ENCODE measurements at places on chromosomes 7 and 10.

DNA sequence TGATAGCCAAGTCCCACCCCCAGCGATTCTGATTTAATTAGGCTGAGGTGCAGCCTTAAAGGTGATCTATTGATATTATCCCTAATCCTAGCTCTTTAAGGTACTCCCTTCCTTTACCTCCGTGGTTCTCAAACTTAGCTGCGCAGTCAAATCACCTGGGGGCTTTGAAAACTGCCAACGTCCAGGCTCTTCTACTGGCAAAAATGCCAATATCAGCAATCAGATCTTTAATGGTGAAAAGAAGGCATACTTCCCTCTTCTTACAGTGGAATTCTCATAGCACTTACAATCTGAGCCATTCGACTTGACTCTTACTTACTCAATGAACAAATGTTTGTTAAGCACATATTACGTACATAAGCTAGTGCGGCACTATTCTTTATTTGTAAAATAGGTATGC lies 704 bp upstream of the SLC35B4 start:
- DNase-seq: no peak

GRCh38 chr10:62019685-62020359 lies 118.3 kb downstream of the ARID5B start:
- DNase-seq: no peak

DNA sequence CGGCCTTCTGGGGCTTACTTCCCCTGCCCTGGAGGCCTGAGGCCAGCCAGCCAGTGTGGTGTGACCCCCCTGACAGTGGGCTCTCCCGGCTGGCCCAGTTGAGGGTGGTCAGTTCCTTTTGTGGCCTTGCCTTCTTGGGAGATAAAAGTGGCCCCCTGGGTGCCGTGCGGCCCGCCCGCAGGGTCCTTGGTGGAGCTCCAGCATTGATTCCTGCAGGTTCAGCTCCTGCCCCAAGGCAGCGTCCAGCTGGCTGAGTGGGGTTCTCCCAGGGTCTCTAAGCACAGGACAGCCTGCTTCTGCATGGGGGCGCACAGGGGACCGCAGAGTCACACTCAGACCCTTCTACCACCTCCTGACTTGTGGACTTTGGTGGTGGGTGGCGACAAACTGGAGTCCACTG lies 62.1 kb downstream of the CUX1 start:
- no peak for DNase-seq

DNA sequence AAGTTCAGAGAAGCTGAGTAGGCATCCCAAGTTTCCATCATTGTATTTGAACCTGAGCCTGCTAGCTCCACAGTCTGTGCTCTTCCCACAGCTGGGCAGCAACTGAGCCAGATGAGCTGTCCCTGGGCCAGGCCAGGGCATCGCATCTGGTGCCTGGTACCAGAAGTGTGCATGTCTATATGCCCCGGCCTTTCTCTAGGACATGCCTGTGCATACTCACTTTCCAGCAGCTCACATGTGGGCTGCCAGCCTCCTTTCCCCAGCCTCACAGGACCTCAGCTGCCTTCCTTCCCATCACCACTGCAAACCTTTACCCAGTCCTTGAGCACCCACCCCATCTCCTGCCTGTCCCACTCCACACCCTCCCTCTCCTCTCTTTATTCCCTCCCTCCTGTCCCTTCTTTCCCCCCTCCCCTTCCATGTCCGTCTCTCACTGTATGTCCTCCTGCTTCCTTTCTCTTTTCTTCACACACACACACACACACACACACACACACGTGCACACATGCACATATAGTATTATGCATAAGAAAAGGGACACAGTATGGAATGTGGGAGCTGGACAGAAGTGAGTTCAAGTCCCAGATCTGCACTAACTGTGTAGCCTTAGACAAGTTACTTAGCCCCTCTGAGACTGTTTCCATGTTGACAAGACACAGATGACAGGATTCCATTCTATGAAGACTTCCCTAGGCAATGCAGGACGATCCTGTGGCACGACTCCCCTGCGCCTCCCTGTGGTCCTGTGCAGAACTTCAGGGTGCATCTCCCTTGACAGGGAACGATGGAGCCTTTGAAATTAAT lies 10.9 kb downstream of the CDHR1 start:
- peak; percentile 4 for DNase-seq

GRCh38 chr7:157009778-157010587 lies 480 bp downstream of the MNX1 start:
- DNase-seq: no peak

DNA sequence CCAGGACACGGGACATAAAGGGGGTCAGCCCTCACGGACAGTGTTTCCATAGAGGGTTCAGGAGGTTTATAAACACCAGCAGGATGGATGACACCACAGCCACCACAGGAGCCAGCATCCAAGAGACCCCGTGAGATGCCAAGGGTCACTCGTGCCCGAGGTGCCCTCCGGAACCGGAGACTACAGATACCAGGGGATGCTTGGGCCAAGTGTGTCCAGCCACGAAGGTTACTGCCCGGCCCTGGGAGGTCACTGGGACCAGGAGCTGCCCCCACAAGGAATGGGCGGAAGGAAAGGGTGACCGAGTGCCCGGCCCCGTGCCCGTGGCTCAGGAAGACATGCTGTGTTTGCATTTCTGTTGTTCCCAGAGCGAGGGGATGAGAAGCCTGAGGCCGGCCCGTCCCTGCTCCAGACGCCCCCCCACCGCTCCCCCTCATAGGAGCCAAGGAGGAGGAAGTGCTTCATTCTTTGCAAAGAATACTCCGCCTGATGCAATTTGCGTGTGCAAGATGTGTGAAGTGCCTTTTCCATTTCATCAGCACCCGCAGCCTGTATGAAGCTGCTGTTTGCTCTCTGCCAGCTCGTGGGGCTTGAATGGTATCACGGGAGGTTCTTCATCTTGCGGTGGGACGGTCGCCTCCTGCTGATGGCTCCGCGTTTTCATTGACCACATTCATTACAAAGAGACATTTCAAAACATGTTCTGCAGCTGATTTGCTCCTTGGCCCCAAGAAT lies 176.4 kb downstream of the ELFN1 start:
- no peak for DNase-seq

DNA sequence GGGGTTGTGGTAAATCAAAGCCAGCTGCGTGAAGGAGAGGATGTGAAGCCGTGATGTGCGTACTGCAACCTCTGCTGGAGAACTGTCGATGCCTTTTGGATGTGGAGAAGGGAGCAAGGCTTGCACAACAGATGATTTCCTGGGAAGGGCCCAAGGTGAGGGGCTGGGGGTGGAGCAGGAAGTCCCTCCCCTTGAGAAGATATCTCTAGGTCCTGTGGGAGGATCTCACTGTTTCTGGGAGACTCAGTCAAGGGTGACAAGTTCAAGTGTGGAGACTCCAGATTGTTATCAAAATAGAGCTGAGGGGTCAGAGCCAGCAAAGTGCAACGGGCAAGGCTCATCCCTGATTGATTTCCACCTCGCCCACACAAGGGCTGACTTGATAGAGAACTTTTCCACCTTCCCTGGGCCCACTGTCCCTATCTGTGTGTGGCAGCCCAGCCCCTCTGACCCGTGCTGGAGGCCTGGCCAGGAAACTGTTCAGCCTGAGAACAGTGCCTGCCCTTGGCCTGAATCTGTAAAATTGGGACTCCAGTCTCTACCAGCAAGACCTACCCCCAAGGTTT lies 55.0 kb downstream of the COL13A1 start:
- no peak for DNase-seq

- no peak for DNase-seq
Observed at GRCh38 chr10:43196131-43196980, 58.1 kb downstream of the CSGALNACT2 start.

GRCh38 chr10:110444004-110444337 lies 53.7 kb upstream of the DUSP5 start:
- DNase-seq: no peak

DNA sequence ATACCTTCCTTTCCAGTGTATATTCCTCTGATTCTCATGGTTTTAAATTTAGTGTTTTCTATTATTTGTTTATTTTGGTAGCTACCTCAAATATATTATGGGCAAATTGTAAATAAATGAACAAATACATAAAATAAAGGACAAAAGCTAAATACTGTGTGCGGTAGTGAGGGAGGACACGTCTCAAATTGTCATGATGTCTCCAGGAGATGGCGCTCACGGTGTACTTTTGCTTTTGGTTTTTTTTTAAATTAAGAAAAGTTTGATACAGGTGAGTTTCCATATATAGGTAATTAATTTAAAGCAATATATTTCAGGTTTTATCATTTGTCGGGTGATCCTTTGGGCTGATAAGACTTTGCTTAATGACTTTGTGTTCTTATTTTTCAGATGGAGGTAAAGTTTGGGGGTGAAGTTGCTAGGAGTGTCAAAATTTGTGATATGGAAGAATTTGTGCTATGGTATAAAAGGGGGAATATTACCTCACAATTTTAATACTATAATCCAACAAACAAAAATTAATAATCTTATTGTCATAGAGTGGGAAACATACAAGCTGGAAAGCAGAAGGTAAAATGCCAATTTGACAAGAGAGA lies 68.4 kb upstream of the TMEM229A start:
- DNase-seq: no peak

DNA sequence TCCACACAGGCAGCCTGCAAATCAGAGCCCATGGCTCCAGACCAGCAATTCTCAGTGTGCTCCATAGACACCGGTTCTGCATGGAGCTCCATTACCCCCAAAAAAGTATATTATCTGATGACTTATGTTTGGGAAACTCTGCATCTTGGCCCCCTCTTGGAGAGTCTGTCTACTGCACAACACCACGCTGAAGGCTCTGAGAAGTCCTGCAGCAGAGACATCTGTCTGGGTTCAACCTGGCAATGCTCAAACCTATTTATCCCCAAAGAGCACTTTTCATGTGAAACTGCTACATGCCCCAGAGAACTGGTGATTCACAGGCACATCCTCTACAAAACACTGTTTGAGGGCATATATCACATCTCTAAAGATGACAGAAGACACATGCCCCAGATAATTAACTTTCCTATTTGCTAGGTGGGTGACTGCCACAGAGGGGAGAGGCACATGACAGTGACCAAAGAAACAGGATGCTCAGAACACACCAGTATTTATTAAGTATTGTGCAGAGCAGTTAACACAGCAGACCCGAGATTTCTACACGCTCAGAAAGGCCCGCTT lies 83.8 kb downstream of the DLG5 start:
- no peak for DNase-seq

- DNase-seq: no peak
Observed at GRCh38 chr7:133268355-133268754, 15.5 kb downstream of the EXOC4 start.

- DNase-seq: no peak
Observed at GRCh38 chr7:68868978-68869377, 729.3 kb upstream of the AUTS2 start.
